CD4-positive, alpha-beta memory T cell (primary cell): ENCODE measurements at places on chromosomes 2 and 18.
A peak's percentile ranks its signal among the peaks of the same experiment; 100 is the strongest.

GRCh38 chr18:11726556-11726955 is 37.5 kb downstream of the GNAL start:
- DNase-seq, result no peak

GRCh38 chr2:142665241-142665640 is 212.2 kb upstream of the KYNU start:
- no peak for DNase-seq

DNA sequence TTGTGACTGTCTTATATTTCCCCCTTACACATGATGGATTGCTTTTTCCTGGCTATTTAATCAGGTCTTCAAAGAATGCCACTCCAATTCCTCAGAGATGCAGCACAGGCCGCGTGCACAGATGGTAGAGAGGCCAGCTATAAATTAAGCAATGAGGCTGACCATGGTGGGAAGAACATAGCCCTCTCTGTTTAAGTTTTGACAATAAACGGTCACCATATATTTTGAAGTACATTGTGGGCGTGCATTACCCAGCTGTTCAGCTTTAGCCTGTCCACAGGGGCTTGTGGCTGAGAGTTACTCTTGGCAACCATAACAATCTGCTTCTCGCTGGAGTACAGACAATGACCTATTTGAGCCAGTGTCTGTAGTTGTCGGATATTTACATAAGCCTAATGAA is 730.8 kb downstream of the DCC start:
- no peak for DNase-seq

GRCh38 chr2:234751275-234751973 is 200.4 kb upstream of the SH3BP4 start:
- no peak for DNase-seq

DNA sequence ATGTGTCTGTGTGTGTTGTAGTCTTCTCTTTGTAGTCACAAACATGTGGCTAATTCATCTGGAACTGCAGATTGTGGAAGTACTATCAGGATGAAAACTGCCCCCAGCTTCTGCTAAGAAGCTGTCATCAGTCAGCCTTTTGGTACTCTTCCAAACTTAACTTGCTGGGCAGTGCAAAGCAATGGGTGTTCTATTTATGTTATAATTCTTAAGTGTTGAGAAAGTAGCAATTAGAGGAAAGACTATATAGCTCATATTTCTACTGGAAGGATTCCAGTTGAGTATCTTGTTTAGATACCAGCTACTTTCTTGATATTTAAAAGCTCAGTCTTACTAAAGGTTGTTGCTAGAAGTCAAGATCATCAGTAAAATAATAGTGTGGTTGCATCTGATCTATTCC is 52.1 kb downstream of the SLC38A11 start:
- no peak for DNase-seq

- DNase-seq, result no peak
These were observed 125.8 kb upstream of the CDH19 start for GRCh38 chr18:66729442-66730239.

DNA sequence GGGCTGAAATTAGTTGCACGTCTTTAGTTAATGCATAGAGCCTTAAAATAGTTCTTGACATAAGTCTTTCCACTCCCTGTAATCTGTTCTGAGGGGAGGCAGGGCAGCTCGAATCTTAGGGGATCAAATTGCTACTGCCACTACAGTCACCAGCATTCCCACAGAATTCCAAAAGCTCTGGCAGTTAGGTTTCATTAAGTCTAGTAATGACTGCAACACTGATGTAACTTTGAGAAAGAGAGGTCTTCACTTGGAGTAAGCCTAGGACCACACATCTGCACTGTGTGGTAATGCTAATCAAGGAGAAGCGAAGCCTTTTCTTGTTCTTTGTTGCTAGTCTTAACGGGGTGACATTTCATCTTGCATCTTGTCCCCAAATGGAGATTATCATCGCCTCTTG is 19.3 kb upstream of the NCK2 start:
- DNase-seq, result no peak

DNA sequence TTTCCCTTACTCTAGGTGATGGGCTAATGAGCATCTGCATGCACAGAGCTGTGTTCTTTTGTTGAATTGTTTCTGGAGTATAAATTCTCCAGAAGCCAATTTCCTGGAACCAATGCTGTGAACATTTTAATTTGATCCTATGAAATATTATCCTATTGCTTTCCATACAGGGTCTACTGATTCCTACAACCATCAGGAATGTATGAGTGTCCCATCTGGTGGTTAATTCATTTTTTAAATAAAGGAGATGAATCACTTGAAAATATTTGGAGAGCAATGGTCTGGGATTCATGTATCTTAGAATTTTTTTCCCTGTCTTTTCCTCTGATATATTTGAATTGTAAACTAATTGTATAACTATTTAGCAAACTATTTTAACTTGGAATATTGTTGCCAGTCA is 14.0 kb downstream of the KIF5C start:
- DNase-seq, result no peak

GRCh38 chr2:105972927-105973326 is 221.2 kb downstream of the UXS1 start:
- no peak for DNase-seq

GRCh38 chr18:62505669-62506494 is 16.9 kb upstream of the ZCCHC2 start:
- DNase-seq, result peak; percentile 48

DNA sequence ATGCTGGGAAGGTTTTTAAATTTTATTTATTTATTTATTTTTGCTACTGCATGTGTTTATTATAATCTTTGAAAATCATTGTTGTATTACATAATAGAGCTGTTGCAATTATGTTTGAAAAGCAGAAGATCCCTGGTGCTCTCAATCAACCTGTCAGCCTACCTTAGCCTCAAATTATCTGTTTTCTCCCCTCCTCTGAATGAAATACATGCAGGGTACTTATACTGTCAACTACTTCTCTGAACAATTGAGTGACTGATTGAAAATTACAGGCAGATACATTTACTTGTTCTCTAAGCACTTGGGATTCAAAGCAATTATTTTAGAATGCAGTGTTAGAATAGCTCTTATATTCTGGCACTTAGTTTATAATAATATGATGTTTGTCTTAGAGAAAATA is 8.1 kb downstream of the KYNU start:
- DNase-seq, result no peak

- DNase-seq, result no peak
These were observed 577 bp upstream of the GLI2 start for GRCh38 chr2:120734930-120735651.

DNA sequence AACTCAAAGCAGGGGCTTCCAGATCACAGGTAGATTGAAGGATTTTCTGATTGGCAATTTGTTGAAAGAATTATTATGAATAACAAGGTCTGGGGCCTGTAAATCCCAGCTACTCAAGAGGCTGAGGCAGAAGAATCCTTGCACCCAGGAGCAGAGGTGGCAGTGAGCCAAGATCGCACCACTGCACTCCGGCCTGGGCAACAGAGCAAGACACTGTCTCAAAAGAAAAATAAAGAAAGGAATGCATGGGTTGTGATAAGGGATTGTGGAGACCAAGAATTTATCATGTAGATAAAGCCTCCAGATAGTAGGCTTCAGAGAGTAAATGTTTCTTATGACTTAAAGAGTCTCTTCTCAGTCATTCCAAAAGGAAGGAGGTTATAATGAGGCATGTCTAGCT is 35.8 kb upstream of the DYNAP start:
- no peak for DNase-seq

DNA sequence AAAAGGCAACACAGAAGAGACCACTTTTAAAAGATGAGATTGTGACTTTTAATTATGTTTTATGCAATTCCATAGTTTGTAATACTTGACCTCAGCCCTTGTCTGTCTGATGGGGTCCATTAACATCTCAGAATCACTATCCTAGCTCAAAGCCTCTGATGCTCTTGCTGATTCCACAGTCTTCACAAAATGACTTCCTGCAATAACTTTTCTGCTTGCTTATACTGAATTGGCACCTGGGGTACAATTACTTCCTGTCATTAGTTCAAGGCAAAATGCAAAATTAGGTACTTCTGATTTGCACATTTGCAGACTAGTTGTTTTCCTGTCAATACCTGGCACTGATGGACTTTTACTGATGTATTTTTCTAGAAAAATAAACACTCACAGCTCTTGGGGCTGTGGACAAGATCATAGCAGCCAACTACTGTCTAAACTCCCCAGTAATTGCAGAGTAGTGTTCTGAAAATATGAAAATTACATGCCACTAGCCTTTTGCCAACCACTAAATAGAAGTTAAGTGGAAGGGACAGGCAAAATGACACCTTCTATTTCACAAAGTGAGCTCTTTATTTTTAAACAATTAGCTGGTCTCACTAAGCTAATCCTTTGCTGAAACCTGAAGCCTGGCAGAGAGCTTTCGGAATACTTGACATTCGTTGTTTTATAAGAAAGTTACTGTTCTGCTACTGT is 129.1 kb downstream of the PIEZO2 start:
- DNase-seq, result no peak

DNA sequence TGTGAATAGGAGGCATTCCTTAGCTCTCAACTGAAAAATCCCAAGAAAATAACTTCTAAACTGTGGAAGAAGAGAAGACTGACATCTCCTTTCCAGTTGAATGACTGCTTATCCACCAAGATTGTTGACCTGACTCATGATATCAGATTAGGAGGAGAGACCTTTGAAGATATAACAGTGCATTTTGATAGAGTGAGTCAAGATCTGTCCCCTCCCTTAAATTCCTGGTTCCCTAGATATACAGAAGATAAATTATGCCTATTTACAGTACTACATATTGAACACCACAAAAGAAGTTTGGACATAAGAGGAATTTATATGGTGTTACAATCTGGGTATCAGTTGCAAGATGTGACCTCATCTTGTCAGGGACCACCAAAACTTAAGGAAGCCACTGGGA is 285.3 kb upstream of the ZSWIM2 start:
- DNase-seq, result no peak

DNA sequence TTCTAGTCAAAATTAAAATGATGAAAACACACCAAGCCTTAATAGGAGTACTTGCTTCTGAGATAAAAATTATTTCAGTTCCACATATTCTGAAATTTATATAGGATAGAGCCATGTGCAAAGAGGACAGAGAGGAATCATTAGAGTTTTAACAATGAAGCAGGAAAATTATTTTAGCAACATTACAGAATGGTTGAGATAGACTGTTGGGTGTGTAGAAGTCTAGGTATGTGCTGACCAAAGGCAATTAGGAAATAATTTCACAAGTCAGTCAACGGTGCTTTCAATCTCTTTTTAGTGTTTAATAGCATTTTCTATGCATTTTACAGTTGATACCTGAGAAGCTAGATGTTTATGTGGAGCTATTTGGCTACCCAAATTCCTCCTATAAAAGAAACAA is 25.2 kb downstream of the SOS1 start:
- no peak for DNase-seq

GRCh38 chr2:45892757-45893156 is 241.3 kb downstream of the PRKCE start:
- DNase-seq, result no peak

- no peak for DNase-seq
These were observed 46.6 kb upstream of the SLC14A1 start for GRCh38 chr18:45677276-45677807.

DNA sequence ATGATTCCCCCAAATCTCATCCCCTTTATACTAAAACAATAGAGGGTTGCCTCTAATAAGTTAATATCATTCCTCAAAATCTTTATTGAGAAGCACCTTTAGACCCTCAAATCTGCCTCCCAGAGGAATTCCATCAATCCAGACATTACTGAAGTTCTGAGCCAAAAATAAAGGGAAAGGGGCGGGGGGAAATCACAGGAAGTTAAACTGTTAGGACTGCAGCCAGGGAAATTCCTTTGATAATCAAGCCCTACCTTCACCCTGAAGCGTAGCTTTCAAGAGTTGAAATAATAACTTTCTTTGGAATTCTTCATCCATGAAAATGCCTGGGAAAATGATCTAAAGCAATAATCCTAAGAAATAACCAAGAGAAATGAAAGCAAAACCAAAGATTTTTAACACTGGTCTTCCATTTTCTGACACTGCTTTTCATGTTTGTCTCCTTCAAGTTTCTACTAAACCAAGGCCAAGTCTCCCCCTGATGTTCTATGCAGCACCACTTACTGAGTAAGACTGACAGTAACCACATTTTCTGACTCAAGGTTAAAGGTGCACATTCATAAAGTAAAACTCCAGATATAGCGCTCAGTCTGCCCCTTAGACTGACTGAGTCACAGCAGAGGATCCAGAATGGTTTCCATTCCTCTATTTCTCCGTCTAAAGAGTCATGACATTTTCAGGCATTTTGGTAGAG is 78.2 kb downstream of the TCF4 start:
- DNase-seq, result no peak

DNA sequence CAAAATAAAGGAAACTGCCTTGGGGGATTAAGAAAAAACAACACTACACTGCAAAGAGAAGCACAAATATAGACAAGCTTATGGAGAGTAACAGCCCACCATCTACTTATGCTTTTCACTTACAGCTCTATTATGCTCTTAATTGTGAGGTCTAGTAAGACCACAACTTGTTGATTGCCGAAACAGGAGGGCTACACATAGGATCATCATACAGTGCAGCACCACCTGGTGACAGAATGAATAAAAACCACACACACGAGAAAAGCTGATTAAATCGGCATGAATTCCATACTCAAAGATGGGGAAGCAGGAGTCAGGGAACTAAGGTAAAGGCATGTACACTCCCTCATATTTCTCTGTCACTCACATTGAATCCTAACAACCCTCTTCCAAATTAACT is 259.2 kb downstream of the IKZF2 start:
- no peak for DNase-seq

- no peak for DNase-seq
These were observed 7.6 kb upstream of the SPDYA start for GRCh38 chr2:28802975-28803429.

GRCh38 chr2:158731386-158731785 is 63.7 kb upstream of the DAPL1 start:
- no peak for DNase-seq

- peak; percentile 17 for DNase-seq
These were observed 15.9 kb upstream of the C1QL2 start for GRCh38 chr2:119174216-119174992.

DNA sequence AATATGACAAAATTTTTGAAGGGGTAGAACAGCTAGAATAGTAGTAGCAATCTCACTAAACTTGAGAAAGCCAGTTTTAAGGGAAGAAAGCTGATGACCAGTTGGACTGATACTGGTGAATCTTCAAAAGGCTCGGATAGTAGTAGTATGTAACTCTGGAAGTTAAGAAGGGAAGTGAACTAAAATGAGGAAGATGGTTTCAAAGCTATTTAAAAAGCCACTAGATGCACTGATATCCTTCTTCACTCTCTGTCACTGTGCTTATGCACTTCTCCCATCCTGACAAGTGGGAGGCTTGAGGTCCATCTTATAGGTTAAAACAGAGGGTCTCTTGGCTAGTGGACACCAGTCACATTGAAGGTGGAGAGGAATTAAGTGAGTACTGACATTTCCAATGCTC is 141.1 kb downstream of the NCOA1 start:
- DNase-seq, result no peak

GRCh38 chr2:230325316-230326243 is 1.4 kb upstream of the SP140L start:
- no peak for DNase-seq

- DNase-seq, result no peak
These were observed 2.7 kb upstream of the PID1 start for GRCh38 chr2:229273723-229274338.

GRCh38 chr18:48570313-48570712 is 31.5 kb downstream of the CTIF start:
- no peak for DNase-seq
